Pancreas (tissue), 10 donors: ENCODE measurements at places on chromosomes 6 and 20. TPM values are rescaled to one million over a fixed set of nuclear protein-coding genes. Genes with fewer than 3 reads are reported as not detected.

Gene FOXO3
- polyA plus RNA-seq: 12.6 TPM

Gene FILIP1
- polyA plus RNA-seq: 0.87 TPM

Gene RHAG
- not detected for polyA plus RNA-seq

Gene TBX18
- polyA plus RNA-seq: 0.63 TPM

Gene ROS1
- polyA plus RNA-seq: not detected

Gene SGK1
- polyA plus RNA-seq: 60.2 TPM

Gene OPN5
- polyA plus RNA-seq: not detected

Gene RAD21L1
- polyA plus RNA-seq: not detected

Gene CAGE1
- polyA plus RNA-seq: not detected

Gene TSHZ2
- polyA plus RNA-seq: 4.5 TPM

GRCh38 chr20:11401988-11402387 is 515.7 kb upstream of the BTBD3 start:
- no peaks in the 10 kb centered on the region for H3K36me3 ChIP-seq
- no peaks in the 10 kb centered on the region for H3K27me3 ChIP-seq
- H3K27ac ChIP-seq: no peak overlapping the region
- no peak overlapping the region for H3K4me3 ChIP-seq

GRCh38 chr6:33954453-33954852 is 150.7 kb upstream of the MLN start:
- no peak overlapping the region for H3K27ac ChIP-seq
- H3K4me3 ChIP-seq: no peak overlapping the region
- H3K27me3 ChIP-seq: no peaks in the 10 kb centered on the region
- H3K36me3 ChIP-seq: no peaks in the 10 kb centered on the region
- DNase-seq: no peak

DNA sequence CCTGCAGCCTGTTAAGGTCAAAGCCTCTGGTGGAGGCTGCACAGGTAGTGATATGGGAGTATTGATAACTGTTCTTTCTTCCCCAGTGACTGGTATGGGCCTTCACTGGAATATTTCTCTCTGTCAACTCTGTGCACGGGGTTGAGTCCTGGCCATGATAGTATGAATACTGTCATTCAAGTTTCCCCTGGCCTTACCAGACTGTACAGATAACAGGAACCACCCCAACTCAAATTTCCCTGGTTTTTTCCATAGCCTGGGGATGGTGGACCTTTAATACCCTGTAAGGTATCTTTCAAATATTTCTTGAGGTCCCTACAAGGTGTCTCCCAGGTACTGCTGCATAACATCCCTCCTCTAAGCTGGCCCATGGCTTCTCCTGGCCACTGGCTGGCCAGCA is 51.4 kb upstream of the TNFAIP3 start:
- H3K4me3 ChIP-seq: no peak overlapping the region
- DNase-seq: no peak
- H3K36me3 ChIP-seq: no peaks in the 10 kb centered on the region
- H3K27ac ChIP-seq: no peak overlapping the region

DNA sequence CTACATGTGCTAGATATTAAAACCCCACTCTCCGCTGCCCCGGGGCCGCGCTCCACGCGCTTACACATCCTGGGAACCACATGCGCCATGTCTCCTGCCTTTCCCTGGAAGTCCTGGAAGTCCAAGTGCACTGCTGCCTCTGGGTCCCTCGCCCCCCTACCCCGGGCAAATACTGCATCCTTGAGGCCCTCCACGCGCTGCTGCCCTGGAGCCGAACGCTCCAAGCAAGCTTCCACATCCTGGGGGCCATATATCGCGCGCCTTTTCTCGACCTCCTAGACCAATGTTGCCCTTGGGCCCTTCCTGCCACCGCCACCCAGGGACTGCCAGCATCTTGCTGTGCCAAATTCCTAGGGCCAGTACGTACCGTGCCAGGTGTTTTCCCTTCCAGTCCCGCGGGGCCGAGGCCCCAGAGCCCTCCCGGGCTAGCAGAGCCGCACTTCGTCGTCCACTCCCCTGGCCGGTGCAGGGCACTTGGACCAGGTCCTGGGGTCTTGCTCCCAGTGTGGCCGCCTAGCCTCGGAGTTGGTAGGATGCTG is 779 bp upstream of the KCNG1 start:
- no peak overlapping the region for H3K27ac ChIP-seq
- no peaks in the 10 kb centered on the region for H3K4me1 ChIP-seq
- H3K36me3 ChIP-seq: no peaks in the 10 kb centered on the region
- peak overlapping the region; percentile 59 for H3K4me3 ChIP-seq
- H3K27me3 ChIP-seq: no peaks in the 10 kb centered on the region

GRCh38 chr6:13378669-13379590 is 50.6 kb upstream of the TBC1D7 start:
- no peaks in the 10 kb centered on the region for H3K27me3 ChIP-seq
- no peak overlapping the region for H3K4me3 ChIP-seq
- no peaks in the 10 kb centered on the region for H3K4me1 ChIP-seq
- no peaks in the 10 kb centered on the region for H3K36me3 ChIP-seq

GRCh38 chr20:5918856-5919625 is 31.3 kb downstream of the TRMT6 start:
- H3K4me1 ChIP-seq: no peaks in the 10 kb centered on the region
- H3K27me3 ChIP-seq: no peaks in the 10 kb centered on the region
- no peak for DNase-seq
- no peaks in the 10 kb centered on the region for H3K36me3 ChIP-seq
- H3K27ac ChIP-seq: no peak overlapping the region

DNA sequence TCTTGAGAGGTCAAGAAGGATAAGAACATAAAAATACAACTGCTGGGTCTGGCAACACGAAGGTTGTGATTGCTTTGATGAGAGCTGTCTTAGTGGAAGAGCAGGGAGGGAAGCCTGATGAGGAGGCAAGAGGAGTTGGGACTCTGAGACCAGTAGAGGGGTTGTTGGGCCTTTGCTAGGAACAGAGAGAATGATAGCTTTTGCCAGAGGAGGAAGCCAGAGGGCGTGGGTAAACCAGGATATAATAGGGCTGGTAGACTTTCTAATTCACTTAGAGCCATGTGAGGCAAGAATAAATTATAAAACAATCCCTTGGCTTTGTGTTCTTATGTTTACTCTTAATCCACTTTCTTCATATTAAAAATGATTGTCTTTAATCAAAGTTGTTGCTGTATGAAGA is 78.6 kb downstream of the RCAN2 start:
- H3K4me1 ChIP-seq: peaks cover 7% of the 10 kb centered on the region
- no peak for DNase-seq
- H3K27ac ChIP-seq: no peak overlapping the region
- H3K4me3 ChIP-seq: no peak overlapping the region
- no peaks in the 10 kb centered on the region for H3K27me3 ChIP-seq
- no peaks in the 10 kb centered on the region for H3K36me3 ChIP-seq

- H3K4me1 ChIP-seq: no peaks in the 10 kb centered on the region
- H3K4me3 ChIP-seq: no peak overlapping the region
- H3K36me3 ChIP-seq: no peaks in the 10 kb centered on the region
- H3K27me3 ChIP-seq: no peaks in the 10 kb centered on the region
- no peak overlapping the region for H3K27ac ChIP-seq
Measured at GRCh38 chr20:43658723-43659419, 8.0 kb upstream of the MYBL2 start.

- H3K4me1 ChIP-seq: no peaks in the 10 kb centered on the region
- H3K27ac ChIP-seq: no peak overlapping the region
- H3K27me3 ChIP-seq: no peaks in the 10 kb centered on the region
Measured at GRCh38 chr6:37779111-37779800, 40.3 kb upstream of the ZFAND3 start.

DNA sequence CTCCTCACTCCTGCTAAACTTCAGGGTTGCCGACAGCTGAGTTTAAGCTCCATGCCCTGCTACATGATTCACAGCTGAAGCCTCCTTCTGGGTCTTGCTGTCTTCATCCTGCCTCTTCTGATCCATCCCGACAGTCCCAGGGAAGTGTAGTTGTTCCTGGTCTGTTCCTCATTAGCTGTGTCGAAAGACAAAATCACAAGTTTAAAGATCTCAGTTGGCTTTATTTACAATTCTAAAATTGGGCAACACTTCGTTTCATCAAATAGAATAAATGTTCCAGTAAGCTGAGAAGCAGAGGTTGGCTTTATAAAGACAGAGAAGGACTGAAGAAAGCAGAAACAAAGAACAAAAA is 4.1 kb upstream of the SLC2A10 start:
- DNase-seq: no peak
- H3K36me3 ChIP-seq: no peaks in the 10 kb centered on the region
- no peaks in the 10 kb centered on the region for H3K27me3 ChIP-seq
- no peak overlapping the region for H3K4me3 ChIP-seq
- no peak overlapping the region for H3K27ac ChIP-seq
- no peaks in the 10 kb centered on the region for H3K4me1 ChIP-seq

DNA sequence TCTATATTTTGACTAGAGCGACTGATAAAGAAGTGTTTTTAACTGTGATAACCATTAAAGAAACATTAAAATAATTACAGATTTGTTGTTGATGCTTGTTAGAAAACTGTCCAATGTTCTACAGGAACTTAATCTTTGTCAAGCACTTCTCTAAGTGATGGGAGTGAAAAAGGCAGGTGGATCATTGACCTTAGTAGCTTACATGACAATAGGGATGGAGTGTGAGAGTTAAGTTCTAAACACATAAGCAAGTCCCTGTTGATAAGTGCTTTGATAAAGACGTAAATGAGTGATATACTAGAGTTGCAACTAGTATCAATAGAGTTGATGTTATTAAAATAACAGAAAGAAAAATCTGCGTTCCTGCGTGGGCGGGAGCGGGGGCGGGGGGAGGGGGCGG is 931.5 kb upstream of the EPHA7 start:
- H3K36me3 ChIP-seq: no peaks in the 10 kb centered on the region
- no peak for DNase-seq
- no peaks in the 10 kb centered on the region for H3K27me3 ChIP-seq
- no peaks in the 10 kb centered on the region for H3K4me1 ChIP-seq
- no peak overlapping the region for H3K4me3 ChIP-seq

DNA sequence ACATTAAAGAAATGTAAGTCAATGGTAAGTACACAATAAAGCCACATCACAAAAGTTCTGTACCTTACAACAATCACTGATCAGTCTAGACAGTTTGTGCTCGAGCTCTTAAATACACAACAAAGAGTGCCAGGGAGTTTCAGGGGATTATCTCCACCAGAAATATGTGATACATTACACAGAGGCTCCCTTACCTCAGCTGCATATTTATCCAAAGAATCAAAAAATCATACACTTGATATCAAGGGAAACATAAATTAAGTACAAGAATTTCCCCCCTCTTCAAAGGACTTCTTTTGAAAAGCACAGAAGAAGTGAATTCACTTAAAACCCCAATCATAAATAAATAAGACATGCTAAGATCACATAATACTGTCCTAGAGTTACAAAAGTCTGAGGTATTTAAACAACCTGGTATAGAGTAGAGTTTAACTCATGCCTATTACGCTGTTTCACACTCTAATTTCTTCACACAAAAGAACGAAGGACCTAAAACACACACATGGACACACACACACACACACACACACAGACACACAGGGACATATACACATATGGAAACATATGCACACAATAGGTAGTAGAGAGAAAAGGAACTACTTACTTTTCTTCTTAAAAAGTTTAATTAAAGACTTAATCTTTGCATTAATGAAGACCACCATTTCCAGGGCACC is 528 bp downstream of the NHSL1 start:
- H3K27ac ChIP-seq: peak overlapping the region; percentile 80
- H3K27me3 ChIP-seq: no peaks in the 10 kb centered on the region
- no peaks in the 10 kb centered on the region for H3K36me3 ChIP-seq
- peaks cover 48% of the 10 kb centered on the region for H3K4me1 ChIP-seq

DNA sequence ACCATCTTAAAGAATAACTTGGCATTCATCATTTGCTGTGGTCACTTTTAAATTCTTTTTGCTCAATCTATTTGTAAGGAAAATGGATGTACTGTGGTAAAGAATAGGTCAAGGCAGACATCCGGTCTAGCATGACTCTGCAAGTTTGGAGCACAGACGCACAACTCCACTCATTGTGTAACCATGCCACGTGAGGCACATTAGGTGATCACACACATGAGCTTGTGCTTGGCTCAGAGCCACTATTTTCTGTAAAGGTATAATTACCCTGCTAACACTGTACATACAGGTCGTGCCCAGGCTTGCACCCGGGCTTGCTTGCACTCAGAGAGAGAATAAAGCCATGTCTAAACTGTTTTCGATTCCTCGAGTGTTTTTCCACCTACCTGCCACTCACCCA is 1289.1 kb upstream of the ADGRB3 start:
- no peak overlapping the region for H3K27ac ChIP-seq
- no peaks in the 10 kb centered on the region for H3K27me3 ChIP-seq
- H3K4me3 ChIP-seq: no peak overlapping the region
- no peaks in the 10 kb centered on the region for H3K4me1 ChIP-seq
- no peak for DNase-seq
- H3K36me3 ChIP-seq: no peaks in the 10 kb centered on the region

- no peak for DNase-seq
- no peaks in the 10 kb centered on the region for H3K27me3 ChIP-seq
- H3K4me1 ChIP-seq: peaks cover 56% of the 10 kb centered on the region
- peaks cover 27% of the 10 kb centered on the region for H3K36me3 ChIP-seq
Measured at GRCh38 chr20:17601957-17602356, 32.1 kb downstream of the DSTN start.

- no peaks in the 10 kb centered on the region for H3K36me3 ChIP-seq
- H3K4me1 ChIP-seq: no peaks in the 10 kb centered on the region
- no peak for DNase-seq
- H3K27me3 ChIP-seq: no peaks in the 10 kb centered on the region
Measured at GRCh38 chr20:45248609-45249008, 5.8 kb downstream of the SLPI start.

- no peaks in the 10 kb centered on the region for H3K4me1 ChIP-seq
- no peak within 1 kb of the TSS for H3K27ac ChIP-seq
- H3K36me3 ChIP-seq: no peaks in the 10 kb centered on the region
- DNase-seq: peak; percentile 82
Measured at GRCh38 chr20:38165089-38165965, at the start of gene TGM2. Gene TGM2, minus strand, starts transcription at chr20:38165270. Its CDS starts 72 bp downstream, at chr20:38165198.

GRCh38 chr6:148068437-148069061 is 274.1 kb upstream of the SASH1 start:
- no peaks in the 10 kb centered on the region for H3K36me3 ChIP-seq
- no peak for DNase-seq
- no peaks in the 10 kb centered on the region for H3K4me1 ChIP-seq
- no peaks in the 10 kb centered on the region for H3K27me3 ChIP-seq

DNA sequence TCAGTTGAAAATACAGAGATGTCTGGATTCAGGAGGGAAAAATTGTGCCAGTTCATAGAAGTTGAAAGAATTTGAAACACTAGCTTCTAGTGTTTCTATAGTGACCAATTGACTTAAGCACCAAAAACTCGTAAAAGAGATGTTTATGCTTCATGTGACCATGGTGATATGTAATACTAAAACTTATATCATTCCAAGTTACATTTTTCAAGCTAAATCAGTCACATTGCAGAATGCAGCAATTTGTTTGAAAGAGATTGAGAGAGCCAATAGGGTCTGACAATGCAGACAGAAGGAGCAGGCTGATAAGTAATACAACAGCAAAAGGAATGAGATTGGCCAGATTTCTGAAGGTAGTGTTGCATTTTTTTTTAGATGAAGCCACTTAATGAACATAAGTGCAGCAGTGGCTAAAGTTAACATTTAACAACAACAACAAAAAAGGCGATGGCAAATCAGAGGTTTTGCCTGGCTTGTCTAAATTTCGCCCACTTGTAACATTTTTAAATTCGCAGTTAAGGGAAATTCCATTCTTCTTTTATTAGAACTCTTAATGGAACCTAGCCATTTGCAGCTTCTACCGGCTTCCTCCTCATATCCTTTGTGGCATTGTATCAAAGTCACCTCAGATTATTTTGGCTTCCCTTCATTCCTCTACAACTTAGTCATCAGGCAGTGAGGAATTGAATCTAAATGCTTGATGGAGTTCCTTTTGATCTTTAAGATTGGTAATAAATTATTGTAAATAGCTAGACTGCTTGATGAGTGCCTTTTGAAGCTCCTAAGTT is 484.0 kb upstream of the SOX4 start:
- no peak for DNase-seq
- no peak overlapping the region for H3K27ac ChIP-seq
- no peaks in the 10 kb centered on the region for H3K4me1 ChIP-seq
- H3K36me3 ChIP-seq: no peaks in the 10 kb centered on the region
- H3K4me3 ChIP-seq: no peak overlapping the region
